ENCODE measurements at places on chromosomes 13 and 19.

DNA sequence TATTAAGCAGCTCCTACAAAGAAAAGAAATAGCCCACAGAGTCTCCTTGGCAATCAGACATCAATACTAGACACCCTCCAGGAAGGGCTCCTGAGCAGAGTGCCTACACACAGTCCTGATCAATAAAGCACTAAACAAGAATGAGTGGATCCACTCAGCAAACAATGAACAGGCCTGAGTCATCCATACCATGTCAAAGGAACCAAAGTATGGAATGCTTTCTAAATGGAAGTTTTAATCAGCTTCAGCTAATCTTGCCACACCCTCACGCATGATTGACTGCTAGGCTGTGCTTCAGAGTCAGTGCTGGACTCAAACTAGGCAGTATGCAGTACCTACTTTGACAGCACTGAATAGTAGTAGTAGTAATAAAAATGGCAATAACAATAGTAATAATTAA, 392.7 kb upstream of the HTR2A start:
- DNase-seq = no peak

- DNase-seq = no peak
Measured at GRCh38 chr13:58300224-58300623, 668.7 kb downstream of the PCDH17 start.

GRCh38 chr13:72100339-72100738, 233.3 kb upstream of the DACH1 start:
- no peak for DNase-seq

- peak; percentile 47 for DNase-seq
Measured at GRCh38 chr19:33406521-33407139, 33.1 kb downstream of the CEBPG start.
